ENCODE measurements at places on chromosomes 3 and 15. TPM values are rescaled to one million over a fixed set of nuclear protein-coding genes. Genes with fewer than 3 reads are reported as not detected.

- H3K27me3 ChIP-seq: no peaks in the 10 kb centered on the region
- H3K36me3 ChIP-seq: no peaks in the 10 kb centered on the region
- no peak overlapping the region for H3K4me3 ChIP-seq
Observed at GRCh38 chr3:61146010-61146890, 105.0 kb downstream of the FHIT start.

The CNTN6 gene
- 3.0 TPM for total RNA-seq

DNA sequence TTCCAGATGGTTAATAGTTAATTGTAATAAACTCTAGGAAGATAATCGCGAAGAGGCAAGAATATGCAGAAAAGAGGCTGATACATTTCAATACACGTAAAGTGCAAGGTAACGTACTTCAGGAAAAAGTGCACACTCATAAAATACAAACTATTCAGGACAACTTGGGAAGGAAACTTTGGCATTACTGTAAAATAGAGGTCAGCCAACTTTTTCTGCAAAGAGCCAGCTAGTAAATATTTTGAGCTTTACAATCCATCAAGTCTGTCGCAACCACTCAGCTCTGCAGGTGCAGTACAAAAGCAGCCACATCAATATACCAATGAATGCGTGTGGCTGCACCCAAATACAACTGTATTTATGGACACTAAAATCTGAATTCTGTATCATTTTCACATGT lies 51.6 kb upstream of the THUMPD3 start:
- no peaks in the 10 kb centered on the region for H3K27me3 ChIP-seq
- DNase-seq: no peak
- H3K27ac ChIP-seq: no peak overlapping the region
- no peaks in the 10 kb centered on the region for H3K4me1 ChIP-seq

DNA sequence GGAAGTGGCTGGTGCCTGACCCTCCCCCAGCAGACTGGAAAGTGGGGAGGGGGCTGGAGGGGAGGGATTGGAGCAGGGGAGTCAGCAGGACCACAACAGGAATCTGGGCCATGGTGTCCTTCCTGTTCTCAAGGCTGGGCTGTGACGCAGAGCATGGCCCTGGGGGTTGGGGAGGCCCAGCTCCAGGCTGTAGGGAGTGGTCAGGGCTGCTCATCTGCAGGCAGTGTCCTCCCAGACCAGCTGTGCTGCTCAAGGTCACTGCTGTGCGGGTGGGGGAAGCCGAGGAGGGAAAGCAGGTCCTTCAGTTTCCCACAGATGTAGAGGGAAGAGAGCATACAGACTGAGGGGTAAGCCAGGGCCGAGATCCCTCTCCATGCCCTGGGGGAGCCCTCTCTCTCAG lies 40.7 kb downstream of the CYP11A1 start:
- no peak for DNase-seq
- no peaks in the 10 kb centered on the region for H3K36me3 ChIP-seq
- H3K4me1 ChIP-seq: no peaks in the 10 kb centered on the region
- no peaks in the 10 kb centered on the region for H3K27me3 ChIP-seq
- H3K27ac ChIP-seq: no peak overlapping the region

- H3K4me3 ChIP-seq: no peak overlapping the region
- no peak for DNase-seq
Observed at GRCh38 chr3:143447491-143447890, 327.9 kb downstream of the CHST2 start.

The MYO5C gene
- total RNA-seq: 89.2 TPM
